ENCODE measurements at places on chromosomes 3 and 15.

DNA sequence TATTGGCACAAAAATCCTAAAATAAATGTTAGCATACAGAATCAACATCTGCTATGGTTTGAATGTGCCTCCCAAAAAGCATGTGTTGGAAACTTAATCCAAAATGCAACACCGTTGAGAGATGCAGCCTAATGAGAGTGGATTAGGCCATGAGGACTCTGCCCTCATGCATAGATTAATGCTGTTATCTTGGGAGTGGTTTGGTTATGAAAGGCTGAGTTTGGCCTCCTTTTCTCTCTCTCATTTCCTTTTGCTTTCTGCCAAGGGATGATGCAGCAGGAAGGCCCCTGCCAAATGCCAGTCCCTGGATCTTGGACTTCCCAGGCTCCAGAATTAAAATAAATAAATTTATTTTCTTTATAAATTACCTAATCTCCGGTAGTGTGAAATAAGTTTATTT lies 49.4 kb downstream of the SYNM start:
- no peak for DNase-seq

- DNase-seq = no peak
Observed at GRCh38 chr15:99511866-99512661, 53.7 kb upstream of the MEF2A start.

GRCh38 chr15:34793071-34793470 lies 2.3 kb downstream of the ACTC1 start:
- no peak for DNase-seq

DNA sequence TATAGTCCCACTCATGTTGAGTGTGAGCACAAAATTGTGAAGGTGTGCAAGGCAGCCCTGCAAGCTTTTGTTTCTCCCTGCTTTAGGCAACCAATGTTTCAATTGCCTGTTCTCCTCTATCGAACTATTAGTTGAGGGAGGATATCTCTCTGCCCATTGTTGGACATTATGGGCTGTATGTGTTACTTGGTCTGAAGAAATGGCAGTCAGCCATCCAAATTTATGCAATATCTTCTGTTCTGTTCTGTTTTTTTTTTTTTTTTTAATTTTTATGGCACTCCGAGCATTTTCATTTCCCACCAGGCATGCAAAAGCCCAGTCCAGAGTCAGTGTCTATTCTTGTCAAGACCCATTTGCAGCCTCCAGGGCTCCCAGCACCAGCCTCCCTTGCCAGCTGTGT lies 44.0 kb downstream of the ANAPC13 start:
- DNase-seq = no peak

GRCh38 chr3:142941373-142942123 lies 21.9 kb downstream of the PAQR9 start:
- no peak for DNase-seq

- no peak for DNase-seq
Observed at GRCh38 chr3:134084242-134084950, 54.7 kb upstream of the SLCO2A1 start.

DNA sequence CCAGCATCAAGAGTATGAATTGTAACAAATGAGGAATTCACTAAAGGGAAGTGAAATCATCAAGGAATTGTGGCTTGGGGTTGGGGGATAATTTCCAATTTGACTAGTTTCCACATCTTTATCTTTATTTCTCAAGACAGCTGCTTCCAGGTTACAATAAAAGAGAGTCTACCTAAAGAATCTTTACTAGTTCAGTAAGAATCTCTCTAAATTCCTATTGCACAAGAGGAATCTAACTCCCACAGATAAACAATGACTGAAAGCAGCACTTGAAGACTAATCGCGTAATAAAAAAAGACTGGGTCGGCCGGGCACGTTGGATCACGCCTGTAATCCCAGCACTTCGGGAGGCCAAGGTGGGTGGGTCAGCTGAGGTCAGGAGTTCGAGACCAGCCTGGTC lies 194.4 kb downstream of the KBTBD8 start:
- DNase-seq = no peak

DNA sequence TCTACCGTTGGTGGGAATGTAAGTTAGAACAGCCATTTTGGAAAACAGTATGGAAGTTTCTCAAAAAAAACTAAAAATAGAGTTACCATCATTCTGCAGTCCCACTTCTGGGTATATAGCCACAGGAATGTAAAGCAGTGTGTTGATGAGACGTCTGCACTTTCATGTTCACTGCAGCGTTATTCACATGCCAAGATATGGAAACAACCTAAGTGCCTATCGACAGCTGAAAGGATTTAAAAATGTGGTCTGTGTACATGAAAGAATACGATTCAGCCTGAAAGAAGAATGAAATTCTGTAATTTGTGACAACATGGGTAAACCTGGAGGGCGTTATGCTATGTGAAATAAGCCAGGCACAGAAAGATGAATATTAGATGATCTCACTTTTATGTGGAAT lies 157.7 kb downstream of the THSD4 start:
- no peak for DNase-seq

DNA sequence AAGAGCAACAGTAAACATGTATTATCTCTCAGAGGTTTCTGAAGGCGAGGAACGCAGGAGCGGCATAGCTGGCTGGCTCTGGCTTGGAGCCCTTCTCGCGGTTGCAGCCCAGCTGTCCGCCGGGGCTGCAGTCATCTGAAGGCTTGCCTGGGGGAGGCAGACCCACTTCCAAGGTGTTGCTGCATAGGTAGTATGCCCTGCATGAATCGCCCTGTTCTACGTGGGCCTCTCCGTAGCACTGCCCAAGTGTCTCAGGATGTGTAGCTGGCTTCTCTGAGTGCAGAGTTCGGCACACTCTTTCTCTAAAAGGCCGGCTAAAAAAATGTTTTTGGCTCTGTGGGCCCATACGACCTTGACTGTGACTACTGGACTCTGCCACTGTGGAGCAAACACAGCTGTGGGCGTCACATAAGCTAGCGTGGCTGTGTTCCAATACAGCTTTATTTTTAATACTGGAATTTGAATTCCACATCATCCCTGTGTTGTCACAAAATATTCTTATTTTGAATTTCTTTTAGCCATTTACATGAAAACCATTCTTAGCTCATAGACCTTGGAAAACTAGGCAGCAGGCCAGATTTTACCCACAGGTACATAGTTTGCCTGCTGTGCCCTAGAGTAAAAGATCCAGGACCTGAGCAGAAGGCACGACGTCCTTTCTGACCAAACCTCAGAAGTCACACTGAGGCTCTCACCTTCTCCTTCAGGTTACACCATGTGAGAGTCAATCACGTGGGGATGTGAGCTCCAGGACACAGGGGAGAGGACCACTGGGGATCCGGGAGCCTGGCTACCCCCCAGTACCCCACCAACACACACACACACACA lies 55.9 kb downstream of the PGPEP1L start:
- DNase-seq = no peak

DNA sequence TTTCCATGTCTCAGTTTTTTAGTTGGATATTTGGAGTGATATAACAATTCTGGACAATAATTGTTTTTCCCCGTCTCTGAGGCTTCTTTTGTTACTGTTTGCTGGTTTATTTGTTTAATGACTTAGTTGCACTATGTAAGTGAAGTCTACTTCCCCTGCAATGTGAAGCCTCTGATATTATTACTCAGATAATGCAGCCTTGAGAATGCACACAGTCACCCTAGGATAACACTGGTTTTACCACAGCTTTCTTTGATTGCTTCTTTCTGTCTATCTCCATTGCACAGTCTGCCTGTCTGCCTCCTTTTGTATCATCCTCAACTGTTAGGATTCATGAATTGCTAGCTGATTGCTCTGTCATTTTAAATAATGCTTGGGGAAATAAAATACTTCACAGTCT lies 208.7 kb upstream of the ROBO1 start:
- DNase-seq = no peak

GRCh38 chr3:194184801-194185200 lies 48.9 kb downstream of the HES1 start:
- no peak for DNase-seq

DNA sequence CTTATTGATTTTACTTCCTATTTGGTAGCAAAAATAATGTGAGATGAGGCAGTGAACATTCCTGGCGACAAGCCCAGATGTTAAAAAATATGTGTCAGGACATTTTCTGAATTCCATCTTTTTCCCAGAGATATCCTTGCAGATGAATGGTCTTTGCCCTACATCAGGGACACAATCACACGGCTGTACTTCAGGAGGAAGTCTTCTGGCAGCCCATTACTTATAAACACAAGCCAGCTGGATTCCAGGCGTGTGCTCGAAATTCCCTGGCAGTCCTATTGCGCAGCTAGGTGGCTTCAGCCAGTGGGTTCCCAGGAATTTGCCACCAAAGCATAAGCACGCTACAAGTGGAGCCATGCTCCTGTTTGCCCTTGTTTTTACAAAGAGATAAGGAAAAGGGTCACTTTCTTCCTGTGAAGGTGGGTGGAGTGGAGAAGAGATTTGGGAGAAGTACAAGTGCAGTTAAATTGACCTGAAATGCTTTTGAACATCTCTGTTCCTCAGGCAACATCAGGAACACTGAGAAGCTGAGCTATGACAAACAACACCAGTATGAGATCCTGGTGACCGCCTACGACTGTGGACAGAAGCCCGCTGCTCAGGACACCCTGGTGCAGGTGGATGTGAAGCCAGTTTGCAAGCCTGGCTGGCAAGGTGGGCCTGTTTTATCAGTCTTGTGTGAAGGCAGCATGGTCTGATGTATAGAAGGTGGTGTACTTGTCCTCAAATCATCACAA lies 257.1 kb upstream of the TRIM42 start:
- no peak for DNase-seq

DNA sequence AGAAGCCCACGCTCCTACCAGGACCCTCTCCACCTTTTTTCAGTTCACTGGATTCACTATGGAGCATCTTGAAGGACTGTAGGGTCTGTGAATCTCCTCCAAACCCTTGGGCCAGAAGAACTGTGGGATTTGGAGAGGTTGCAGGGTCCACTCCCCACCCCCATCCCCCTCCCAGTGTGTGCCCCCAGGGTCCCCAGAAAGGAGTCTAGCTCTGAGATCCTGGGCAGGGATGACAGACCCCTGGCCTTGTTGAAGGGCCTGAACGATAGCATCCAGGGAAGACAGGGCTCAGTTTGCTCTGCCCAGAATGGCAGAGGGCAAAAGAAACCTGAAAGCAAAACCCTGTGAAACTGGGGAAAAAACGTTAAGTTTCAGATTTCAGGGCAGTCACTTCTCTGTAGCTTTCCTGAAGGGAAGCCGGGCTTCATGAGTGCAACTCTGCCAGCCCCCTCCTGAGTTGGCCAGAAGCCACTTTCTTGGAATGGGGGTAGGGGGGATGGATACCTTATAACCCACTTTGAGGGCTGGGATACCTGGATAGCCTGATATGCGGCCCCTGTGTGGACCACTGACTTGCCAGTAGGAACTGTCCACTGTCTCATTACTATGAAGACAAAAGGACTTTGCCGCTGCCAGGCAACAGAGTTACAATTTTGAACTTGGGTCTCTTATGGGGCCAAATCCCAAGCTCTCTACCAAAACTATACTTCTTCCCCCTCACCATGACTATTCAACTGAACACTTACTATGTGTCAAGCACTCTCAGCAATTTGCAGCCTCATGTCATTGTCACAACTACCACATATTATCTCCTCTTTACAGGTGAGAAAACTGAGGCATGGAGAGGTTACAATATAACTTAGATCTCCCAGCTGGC lies 1.6 kb upstream of the CISH start:
- no peak for DNase-seq

DNA sequence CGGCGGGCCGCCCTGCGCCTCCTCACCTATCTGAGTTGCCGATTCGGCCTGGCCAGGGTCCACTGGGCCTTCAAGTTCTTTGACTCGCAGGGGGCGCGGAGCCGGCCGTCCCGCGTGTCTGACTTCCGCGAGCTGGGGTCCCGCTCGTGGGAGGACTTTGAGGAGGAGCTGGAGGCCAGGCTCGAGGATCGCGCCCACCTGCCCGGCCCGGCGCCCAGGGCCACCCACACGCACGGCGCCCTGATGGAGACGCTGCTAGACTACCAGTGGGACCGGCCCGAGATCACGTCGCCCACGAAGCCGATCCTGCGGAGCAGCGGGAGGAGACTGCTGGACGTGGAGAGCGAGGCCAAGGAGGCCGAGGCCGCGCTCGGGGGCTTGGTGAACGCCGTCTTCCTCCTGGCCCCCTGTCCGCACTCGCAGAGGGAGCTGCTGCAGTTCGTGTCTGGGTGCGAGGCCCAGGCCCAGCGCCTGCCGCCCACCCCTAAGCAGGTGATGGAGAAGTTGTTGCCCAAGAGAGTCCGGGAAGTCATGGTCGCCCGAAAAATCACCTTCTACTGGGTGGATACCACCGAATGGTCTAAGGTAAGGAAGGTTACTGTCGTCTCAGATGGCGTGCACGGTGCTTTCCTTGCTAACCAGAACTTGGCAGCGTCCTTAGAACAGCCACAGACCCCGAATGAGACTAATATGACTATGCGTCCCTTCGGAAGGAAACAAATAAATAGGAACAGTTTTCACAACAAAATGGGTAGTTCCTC lies 567 bp downstream of the TICRR start:
- DNase-seq = no peak

DNA sequence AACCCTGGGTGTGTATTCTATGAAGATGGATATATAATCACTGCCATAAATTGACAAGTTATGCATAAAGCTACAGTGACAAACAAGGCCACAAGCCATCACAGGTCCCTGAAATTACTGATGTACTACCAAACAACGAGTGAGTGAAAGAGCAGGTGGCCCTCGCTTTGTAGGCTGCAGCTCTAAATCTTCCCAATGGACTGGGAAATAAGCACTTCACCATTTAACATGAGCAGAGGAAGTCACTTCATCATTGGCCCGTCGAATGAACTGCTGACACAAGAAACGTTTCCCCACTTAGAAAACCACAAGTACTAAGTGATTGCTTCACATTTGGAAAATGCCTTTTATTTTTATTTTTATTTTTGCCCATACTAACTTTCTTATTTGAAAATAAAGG lies 218.0 kb downstream of the ZNF385D start:
- no peak for DNase-seq

DNA sequence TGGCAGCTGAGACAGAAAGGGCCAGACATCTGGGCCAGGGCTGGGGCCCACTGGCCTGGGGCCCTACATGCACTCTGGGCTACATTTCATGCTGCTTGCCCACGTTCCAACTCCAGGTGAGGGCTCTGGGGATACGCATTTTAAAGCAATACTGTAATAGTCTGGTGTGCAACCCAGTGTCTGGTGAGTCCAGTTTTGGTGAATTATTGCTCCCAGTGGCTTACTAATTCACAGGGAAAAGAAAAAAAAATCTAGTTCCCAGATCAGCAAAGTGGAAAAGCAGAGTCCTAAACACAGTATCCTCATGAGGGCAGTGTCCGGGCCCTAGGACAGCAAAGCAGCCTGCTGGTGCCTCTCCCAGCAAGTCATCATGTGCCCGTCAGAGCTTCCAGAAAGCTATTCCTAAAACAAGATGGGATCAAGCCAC lies 82.4 kb downstream of the CCNL1 start:
- no peak for DNase-seq

- DNase-seq = no peak
Observed at GRCh38 chr3:115667738-115668065, 44.4 kb downstream of the GAP43 start.

GRCh38 chr3:160381470-160381869 lies 17.6 kb downstream of the IFT80 start:
- DNase-seq = no peak

DNA sequence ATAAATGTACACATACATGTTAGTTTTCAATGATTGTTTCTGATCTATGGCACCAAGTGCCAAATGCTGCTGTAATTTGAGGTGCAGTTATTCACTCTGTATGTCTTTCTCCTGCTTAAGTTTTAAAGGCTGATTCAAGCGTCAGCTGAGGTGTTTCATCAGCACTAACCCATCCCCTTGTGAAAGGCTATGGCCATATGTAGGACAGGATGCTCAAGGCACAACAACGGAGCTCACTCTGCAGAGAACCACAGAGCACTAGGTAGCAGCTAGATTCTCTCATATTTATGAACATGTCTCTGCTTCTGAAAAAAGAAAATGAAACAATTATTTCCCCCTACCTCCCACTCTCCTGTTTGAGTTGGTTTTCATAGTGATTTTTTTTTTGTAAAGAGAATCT lies 340.0 kb upstream of the TMCO5A start:
- DNase-seq = no peak

Measured in stimulated activated CD8-positive, alpha-beta memory T cell treated with anti-CD3 and anti-CD28 coated beads, Interleukin-7, amount 100 ng/mL, for 4 hours (primary cell).